ENCODE measurements at places on chromosomes 12 and 14. TPM values are rescaled to one million over a fixed set of nuclear protein-coding genes. Genes with fewer than 3 reads are reported as not detected.

- DNase-seq = no peak
Observed at GRCh38 chr12:65098364-65098763, 22.7 kb downstream of the WIF1 start.

KRT79 gene
- total RNA-seq = not detected

CATSPERB gene
- total RNA-seq = 2.4 TPM

TAS2R10 gene
- 0.76 TPM for total RNA-seq

DNA sequence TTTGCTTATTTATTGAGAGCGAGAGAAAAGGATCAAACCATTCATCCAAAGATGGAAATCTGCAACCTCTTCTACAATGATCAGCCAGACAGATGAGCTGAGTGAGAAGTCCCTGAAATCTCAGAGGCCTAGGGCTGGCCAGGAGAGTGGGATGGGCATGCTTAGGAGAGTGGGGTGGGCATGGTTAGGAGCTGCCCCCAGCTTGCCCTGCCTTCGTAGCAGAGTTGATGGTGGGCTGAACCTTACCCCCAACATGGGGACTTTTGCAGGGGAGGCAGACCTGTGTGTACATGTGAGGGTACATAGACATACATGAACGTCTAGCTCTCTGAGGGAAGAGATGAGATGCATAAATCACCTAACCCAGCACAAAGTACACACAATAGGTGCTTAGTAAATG, 95.7 kb upstream of the ESRRB start:
- DNase-seq = no peak

DNA sequence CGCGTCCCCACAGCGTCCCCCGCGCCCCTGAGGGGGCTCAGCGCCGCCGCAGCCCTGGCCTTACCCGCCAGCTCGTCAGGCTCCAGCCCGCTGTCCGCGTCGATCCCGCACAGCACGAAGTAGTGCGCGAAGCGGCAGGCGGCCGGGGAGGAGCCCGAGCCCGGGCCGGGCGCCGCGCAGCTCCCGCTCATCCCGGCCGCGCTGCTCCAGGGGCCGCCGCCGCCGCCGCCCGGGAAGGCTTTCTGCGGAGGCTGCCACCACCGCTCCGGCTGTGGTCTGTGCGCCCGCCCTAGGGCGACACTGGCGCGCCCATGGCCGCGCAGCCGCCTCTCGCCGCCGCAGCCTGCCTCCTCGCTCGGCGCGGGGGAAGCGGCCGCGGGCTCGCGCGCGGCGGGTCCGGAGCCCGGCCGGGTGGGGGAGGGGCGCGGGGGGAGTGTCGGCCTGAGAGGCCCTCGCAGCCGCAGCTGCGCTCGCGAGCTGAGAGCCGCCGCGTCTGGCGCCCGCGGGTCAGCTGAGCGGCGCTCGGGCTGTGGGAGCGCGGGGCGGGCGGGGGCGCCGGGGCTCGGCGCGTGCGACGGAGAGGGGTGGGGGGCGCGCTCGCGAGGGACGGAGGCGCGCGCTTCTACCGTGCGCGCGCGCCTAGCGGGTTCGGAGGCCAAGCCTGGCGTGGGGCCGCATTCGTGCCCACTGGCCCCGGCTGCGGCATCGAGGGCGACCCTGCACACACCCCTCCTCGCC, at the start of gene DENND5B:
TSS of gene DENND5B (minus strand) at position 495 of the 738 bp plus-strand sequence. CDS start at position 191, 304 bp downstream.
- peak; percentile 90 for DNase-seq

DNA sequence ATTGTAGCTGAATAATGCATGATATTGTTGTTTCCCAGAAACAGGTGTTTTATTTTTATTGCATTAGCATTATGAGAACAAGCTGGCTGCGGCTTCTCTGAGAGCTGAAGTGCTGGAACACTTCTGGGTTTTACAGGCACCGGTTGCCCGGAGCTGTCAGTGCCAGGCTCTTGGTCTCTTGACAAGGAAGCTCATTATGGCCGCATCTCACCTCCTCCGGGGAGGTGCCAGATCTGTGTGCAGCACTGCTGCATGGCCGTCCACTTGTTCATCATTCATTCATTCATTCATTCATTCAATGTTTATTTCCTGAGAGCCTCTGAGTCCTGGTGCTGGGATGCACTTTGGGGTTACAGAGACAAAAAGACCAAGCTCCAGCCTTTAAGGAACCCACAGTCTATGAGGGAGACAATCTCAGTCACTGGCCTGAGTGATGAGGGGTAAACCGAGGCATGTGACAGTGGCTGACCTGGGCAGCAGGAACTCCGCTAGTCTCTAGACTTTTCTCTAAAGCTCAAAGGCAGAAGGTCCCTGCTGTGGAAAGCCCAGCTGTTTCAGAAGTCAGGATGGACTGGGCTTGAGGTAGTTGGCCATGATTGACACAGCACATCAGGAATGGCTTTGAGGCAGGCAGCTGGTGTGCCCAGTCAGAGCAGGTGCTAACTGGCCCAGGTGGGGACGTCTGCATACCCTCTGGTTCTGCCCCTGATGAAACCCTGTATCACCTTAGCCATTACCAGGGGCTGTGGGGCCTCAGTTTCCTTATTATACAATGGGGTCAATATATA, 181.0 kb downstream of the ADGRD1 start:
- DNase-seq = no peak

DNA sequence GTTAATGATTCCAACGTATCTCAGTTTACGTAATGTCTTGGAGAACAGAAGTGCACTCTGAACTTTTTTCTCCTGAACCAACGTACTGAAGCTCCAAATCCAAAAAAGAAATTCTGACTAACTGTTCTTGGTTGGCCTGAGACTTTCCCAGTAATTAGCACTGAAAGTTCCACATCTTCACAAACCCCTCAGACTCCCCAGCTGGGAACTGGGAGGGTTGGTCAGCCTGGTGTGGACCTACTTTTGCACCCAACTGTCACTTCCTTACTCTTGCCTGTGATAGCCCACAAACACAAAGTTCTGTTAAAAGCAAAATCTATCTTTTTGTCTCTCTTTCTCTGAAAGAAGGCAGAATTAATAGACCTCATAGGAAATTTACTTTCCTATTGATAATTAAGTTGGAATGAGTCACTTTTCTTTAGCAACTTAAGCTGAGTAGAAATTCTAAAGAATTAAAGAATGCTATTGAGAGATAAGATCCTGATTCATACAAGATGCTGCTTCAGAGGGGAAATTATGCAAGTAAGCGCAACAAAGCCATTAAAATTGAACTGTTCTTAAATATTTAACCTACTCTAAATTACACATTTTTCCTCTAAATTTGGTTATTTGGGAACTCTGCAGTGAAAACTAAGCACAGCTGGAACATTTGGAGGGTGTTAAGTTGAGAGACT, 155.0 kb downstream of the EPS8 start:
- no peak for DNase-seq

DNA sequence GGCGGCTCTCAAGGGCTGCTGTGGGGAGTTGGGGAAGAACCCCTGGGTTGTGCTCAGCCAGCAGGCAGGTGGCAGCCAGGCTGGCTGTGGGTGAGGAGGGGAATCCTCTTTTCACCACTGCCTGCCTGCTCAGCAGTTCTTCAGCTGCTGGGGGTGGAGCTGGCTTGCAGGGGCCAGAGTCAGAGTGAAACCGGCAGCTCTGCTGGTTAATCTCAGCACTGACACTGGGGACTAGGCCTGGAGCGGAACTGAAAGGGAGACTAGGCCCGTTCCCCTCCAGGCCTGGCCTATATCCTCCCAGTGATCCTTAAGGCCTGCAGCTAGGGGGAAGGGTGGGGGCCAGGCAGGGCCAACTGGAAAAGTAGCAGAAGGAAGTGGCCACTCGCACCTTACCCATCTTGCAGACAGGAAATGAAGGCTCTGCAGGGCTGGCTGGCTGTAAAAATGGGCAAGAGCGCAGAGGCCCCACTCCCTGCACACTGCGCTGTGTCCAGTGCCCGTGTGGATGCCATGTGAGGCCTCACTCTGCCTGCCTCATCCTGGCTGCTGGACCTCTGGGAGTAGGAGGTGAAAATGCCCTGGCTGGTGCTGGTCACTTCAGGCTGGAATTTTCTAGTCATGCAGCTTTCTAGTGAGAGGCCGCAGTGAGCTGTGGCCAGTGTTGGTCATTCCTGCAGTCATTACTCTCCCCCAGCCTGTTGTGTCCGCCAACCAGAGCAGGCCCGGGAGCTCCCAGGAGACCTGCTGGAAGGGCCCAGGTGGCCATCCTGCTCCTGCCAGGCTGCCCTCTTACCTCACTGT, 39.4 kb downstream of the SH2B3 start:
- peak; percentile 89 for DNase-seq

GRCh38 chr12:6604259-6605029, 2.7 kb downstream of the CHD4 start:
- DNase-seq = no peak

IKBIP gene
- 25.9 TPM for total RNA-seq

- no peak for DNase-seq
Observed at GRCh38 chr12:126681676-126682075, 1585.3 kb upstream of the TMEM132C start.

DNA sequence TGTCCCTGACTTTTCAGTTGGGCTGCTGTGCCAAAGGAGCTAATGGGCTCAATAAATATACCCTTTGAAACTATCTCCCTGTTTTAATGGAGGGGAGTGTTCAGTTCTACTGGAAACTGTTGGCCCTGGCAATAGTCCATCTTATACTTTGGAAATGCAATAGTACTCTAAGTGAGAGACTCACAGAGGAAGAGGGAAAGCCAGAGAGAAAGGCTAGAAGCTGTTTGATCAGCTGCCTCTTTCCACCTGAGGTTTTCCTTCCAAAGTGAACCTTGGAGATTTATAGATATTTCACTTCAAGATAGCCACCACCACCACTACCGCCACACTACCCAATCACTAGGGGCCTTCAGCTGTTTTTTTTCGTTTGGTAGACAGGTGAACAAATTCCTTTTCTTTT, 93.6 kb upstream of the CCDC91 start:
- DNase-seq = no peak

FGF23 gene
- total RNA-seq = not detected

- no peak for DNase-seq
Observed at GRCh38 chr12:684416-684815, 21.2 kb upstream of the NINJ2 start.

- no peak for DNase-seq
Observed at GRCh38 chr14:102028733-102029132, 58.1 kb downstream of the HSP90AA1 start.

MYF6 gene
- not detected for total RNA-seq

DNA sequence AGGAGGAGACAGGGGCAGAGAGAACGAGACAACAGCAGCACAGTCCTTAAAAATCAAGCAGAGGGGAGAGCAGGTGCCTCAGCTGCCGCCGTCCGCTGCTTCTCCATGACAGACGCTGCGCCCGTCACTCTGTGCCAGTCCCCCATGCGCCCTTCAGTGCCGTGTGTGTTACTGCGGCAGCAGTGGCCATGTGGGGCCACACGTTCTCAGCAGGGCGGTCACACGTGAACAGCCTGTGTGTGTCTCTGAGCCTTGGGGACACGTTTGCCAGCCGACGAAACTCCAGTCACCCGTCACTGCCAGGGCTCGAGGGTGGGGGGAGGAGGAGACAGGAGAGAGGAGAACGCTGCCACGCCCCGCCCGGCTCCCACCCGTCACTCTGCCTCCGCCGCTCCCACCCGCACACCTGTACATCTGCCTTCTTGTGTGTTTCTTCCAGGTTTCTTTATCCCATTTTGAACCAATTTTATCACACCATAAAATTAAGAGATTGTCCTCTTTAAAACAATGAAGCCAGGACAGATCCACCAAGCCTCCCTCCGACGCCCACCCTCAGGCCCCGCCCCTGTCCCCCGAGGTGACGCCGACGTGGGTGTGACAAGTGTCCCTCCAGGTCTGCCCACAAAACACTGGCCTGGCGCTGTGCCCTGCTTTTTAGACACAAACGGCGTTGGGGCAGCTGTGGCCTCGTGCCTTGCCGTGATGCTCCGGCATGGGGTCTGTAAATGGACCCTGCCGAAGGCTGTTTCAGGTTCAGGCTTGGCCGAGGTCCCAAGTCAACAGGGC, 58.2 kb downstream of the GALNT9 start:
- DNase-seq = no peak

GRCh38 chr12:113180333-113180732, 4.9 kb downstream of the DDX54 start:
- DNase-seq = no peak

GRCh38 chr12:128425666-128426331, 158.8 kb downstream of the TMEM132C start:
- no peak for DNase-seq

IFNG-AS1 gene
- not detected for total RNA-seq

DNA sequence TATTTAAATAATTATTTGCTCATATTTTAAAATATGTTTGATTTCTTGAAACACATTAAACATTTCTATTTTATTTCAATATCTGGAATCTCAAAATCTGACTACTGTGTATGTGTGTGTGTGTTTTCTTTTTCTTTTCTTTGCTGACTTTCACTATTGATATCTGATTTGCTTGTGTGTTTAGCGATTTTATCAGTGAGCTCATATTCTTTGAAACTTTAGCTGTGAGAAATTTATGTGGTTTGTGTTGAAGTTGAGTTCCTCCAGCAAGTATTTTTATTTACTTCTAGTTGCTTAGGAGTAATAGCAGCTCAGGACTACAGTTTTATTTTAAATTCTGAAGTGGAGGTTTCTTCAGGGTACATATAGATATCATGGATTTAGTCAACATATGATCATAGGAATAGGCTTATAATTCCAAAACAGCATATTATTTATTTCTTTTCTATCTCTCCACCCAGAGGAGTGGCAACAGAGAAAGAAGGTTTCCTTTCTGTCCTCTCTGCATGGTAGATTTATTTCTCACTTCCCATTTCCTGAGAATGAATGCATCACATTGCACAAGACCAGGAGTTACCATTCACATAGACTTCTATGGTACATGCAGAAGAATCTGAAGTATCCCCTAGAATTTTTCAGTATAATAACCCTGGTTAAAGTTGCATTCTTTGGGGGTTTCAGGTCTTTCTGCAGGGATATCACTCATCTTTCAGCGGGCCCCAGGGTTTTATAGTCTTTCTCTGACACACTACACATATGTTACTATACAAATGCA, 60.5 kb downstream of the PTPRQ start:
- no peak for DNase-seq

DNA sequence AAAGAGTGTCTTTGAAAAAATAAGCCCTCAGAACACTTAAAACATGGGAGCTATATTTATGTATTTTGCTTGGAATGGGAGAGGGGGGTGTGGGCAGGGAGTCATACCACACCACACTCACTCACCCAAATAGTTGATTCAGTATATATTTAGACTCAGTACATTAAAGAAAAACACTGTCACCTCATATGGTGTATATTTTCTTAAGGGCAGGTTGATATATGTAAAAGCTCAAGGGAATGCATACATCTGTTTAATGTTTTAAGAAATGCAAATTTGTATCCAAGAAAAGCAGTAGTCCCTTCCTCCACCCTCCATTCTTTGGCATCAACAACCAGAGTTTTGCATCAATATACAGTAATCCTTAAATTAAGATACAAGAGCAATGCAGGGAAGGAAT, 1.4 kb downstream of the NFYB start:
- no peak for DNase-seq

EIF2S3B gene
- 0.33 TPM for total RNA-seq

FLRT2 gene
- total RNA-seq = 59.6 TPM

GRCh38 chr12:80837342-80837978, 100.3 kb downstream of the LIN7A start:
- no peak for DNase-seq

COPZ1 gene
- 80.2 TPM for total RNA-seq
